Activated CD8-positive, alpha-beta memory T cell treated with anti-CD3 and anti-CD28 coated beads for 36 hours (primary cell): ENCODE measurements at places on chromosomes 5 and 9. TPM values are rescaled to one million over a fixed set of nuclear protein-coding genes. Genes with fewer than 3 reads are reported as not detected.

The FER gene
- 9.8 TPM for total RNA-seq

The SLC23A1 gene
- 0.40 TPM for total RNA-seq

The ZFYVE16 gene
- 9.2 TPM for total RNA-seq

The FNIP1 gene
- 15.0 TPM for total RNA-seq

The DHFR gene
- 96.3 TPM for total RNA-seq

The IFNB1 gene
- total RNA-seq, result not detected

The SLC36A3 gene
- not detected for total RNA-seq

The SLC6A7 gene
- not detected for total RNA-seq

The GRIA1 gene
- not detected for total RNA-seq

The HAVCR2 gene
- total RNA-seq, result 16.8 TPM

The SPINK13 gene
- not detected for total RNA-seq

The CBY3 gene
- total RNA-seq, result 0.55 TPM

The EGFLAM gene
- total RNA-seq, result not detected

The MEF2C gene
- total RNA-seq, result 0.08 TPM

The GPR21 gene
- 0.65 TPM for total RNA-seq

The SHISAL2B gene
- total RNA-seq, result not detected

The PRRC1 gene
- 39.2 TPM for total RNA-seq

The ODF2 gene
- total RNA-seq, result 72.4 TPM

The IL33 gene
- total RNA-seq, result not detected

The ZNF622 gene
- total RNA-seq, result 42.1 TPM

The PHYHD1 gene
- not detected for total RNA-seq

The RALGPS1 gene
- total RNA-seq, result 1.7 TPM

The CSF2 gene
- 412 TPM for total RNA-seq

The AIF1L gene
- total RNA-seq, result 0.11 TPM

The IGIP gene
- 2.8 TPM for total RNA-seq

The DELE1 gene
- 49.4 TPM for total RNA-seq

The SYK gene
- total RNA-seq, result not detected

The IL3 gene
- 68.0 TPM for total RNA-seq

The OCLN gene
- total RNA-seq, result 0.61 TPM

The KCNMB1 gene
- total RNA-seq, result not detected

The WDR38 gene
- total RNA-seq, result not detected

The SPATA31C1 gene
- not detected for total RNA-seq

The BSPRY gene
- 5.0 TPM for total RNA-seq

The SPAG8 gene
- total RNA-seq, result 1.2 TPM

The SLC22A4 gene
- total RNA-seq, result 1.6 TPM

The AHRR gene
- 20.1 TPM for total RNA-seq

The LPAR1 gene
- not detected for total RNA-seq

The ZNF483 gene
- 1.9 TPM for total RNA-seq

The CDX1 gene
- not detected for total RNA-seq

The PRUNE2 gene
- 0.40 TPM for total RNA-seq

The TAF11L5 gene
- total RNA-seq, result not detected

The MSMP gene
- total RNA-seq, result 0.65 TPM

The SLC28A3 gene
- total RNA-seq, result 0.38 TPM
